ENCODE measurements at places on chromosomes 16 and 17.

DNA sequence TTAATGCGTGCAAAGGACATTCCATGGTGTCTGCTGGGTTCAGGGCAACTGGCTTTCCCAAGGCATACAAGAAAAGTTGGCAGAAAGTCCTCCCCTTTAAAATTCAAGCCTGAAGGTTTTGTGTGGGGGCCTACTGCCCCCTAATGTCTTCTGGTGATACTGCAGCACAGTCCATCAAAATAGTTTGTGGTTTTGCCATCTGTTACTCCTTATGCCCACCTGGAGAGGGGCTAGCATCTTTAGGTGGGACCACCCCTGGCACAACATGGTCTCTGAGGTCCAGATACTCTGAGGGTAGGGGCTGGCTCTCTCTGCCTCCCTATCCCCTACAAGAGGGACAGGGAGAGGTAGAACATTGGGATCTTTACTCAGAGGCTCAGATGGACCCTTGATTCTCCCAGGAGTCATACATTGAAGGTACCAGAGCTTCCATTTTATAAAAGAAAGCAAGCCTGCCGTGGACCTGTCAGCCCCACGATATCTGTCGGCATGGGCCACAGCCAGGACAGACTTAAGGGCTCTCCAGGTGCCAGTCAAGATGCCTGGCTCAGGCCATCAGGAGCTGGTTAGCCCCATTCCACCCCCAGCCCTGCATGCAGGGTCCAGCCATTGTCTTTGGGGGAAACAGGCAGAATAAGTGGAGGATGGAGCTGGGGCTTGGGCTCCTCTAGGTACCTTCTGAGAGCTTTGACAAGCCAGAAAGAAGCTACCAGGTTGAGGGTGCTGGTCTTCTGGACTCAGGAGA lies 6.3 kb downstream of the ESRP2 start:
- no peak for DNase-seq

- no peak for DNase-seq
Measured at GRCh38 chr17:58427807-58428206, 10.5 kb upstream of the RNF43 start.

- no peak for DNase-seq
Measured at GRCh38 chr16:12500771-12501170, 302.9 kb downstream of the CPPED1 start.

DNA sequence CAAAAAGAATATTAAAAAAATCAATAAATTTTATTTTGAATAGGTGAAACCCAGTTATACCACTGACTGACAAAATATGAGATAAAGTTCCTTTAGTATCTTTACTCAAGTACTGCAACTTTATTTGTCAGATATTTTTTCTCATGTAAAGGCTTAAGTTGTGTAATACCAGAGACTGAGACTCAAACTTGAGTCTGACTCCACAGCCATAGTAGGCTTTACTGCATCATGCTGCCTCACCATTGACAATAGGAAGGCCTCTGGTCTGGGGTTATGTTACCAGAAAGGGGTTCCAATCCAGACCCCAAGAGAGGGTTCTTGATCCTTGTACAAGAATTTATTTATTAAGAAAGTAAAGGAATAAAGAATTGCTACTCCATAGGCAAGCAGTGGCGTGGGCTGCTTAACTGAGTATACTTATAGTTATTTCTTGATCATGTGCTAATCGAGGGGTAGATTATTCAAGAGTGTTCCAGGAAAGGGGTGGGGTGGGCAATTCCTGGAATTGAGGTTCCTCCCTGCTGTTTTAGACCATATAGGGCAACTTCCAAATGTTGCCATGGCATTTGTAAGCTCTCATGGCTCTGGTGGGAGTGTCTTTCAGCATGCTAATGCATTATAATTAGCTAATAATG lies 187.4 kb upstream of the WSB1 start:
- DNase-seq: no peak

DNA sequence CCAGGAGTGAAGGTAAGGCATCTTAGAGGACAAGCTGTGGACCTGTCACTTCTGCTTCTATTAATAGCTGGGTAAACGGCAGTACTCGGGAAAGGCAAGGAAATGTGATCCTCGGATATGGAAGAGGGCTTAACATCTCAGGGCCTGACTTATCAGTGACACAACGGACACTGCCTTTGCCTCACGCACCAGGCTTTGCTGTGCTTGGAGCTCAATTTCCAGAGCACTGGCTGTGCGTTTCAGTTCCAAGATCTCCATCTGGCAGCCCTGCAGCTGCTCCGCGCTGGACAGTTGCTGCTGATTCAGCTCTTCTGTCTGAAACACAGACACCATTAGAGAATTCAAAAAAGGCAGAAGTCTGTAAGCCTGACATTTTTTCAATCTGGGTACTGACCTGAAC lies 3.5 kb downstream of the KRT40 start:
- DNase-seq: no peak

- no peak for DNase-seq
Measured at GRCh38 chr17:51500454-51500853, 240.1 kb downstream of the UTP18 start.

DNA sequence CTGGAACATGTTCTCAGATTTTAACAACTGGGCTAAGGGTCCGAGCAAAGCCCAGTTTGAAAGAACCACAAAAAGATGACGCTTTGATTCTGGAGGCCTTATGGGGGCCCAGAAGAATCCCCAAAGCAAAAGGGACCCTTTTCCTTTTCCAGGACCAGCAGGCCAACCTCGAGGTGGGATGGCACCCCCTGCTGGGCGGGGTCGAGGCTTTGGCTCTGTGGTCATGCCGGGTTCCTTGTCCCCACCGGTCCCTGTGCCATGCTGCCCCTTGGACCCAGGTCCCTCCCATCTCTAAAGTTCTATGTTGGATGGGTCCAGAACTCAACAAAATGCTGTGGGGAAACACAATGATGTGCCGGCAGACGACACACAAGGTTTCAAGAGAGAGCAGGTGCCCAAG lies 30.9 kb downstream of the TMEM204 start:
- no peak for DNase-seq

DNA sequence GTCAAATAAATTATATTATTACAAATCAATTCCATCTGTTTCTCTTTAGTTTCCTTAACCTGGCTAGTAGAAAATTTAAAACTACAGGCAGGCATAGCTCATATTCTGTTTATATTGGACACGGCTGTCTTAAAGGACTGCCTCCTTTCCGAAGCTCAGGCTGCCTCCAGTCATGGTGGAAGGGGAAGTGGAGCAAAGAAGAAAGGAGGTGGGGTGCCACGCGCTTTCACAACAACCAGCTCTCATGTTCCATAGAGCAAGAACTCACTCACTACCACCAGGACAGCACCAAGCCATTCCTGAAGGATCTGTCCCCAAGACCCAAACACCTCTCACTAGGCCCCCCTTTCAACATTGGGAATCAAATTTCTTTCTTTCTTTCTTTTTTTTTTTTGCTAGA lies 149.3 kb upstream of the KCNJ18 start:
- DNase-seq: no peak

GRCh38 chr16:69131167-69131838 lies 1.1 kb downstream of the CHTF8 start:
- no peak for DNase-seq

DNA sequence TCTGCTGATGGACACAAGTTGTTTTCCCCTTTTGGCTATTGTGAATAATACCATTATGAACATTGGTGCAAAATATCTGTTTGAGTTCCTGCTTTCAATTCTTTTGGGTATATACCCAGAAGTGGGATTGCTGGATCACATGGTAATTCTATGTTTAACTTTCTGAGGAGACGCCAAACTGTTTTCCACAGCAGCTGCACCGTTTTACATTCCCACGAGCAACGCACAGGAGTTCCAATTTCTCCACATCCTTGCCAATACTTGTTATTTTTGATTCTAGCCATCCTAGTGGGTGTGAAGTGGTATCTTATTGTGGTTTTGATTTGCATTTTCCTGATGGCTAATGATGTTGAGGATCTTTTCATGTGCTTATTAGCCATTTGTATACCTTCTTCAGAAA lies 43.4 kb upstream of the GAS7 start:
- DNase-seq: no peak

- DNase-seq: no peak
Measured at GRCh38 chr17:1124896-1125787, 54.6 kb downstream of the ABR start.

GRCh38 chr17:19705771-19706770 lies 10.3 kb downstream of the SLC47A2 start:
- no peak for DNase-seq

DNA sequence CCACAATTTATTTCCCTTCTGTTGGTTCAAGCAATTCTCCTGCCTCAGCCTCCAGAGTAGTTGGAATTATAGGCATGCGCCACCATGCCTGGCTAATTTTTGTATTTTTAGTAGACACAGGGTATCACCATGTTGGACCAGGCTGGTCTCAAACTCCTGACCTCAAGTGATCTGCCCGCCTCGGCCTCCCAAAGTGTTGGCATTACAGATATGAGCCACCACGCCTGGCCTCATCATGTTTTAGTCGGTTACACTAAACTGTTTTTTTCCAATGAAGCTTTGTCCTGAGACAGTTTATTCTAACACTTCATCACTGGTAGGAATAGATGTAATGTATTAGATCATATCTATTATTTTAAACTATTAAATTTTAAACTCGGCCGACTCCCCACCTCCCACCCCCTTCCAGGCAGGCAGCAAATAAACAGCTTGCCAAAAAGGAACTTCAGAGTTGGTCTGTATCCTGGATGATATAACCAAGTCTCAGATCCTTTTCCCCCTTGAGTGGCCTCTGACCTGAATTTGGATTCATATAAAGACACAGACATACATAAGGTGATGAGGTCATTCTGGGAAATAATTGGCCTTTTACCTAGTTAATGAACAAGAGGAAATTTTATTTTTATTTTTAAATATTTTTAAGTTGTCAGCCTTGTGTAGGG lies 18.4 kb upstream of the CORO6 start:
- no peak for DNase-seq

- DNase-seq: no peak
Measured at GRCh38 chr16:78294538-78295225, 195.2 kb downstream of the WWOX start.

- peak; percentile 4 for DNase-seq
Measured at GRCh38 chr16:4293822-4294457, 21.1 kb upstream of the TFAP4 start.

DNA sequence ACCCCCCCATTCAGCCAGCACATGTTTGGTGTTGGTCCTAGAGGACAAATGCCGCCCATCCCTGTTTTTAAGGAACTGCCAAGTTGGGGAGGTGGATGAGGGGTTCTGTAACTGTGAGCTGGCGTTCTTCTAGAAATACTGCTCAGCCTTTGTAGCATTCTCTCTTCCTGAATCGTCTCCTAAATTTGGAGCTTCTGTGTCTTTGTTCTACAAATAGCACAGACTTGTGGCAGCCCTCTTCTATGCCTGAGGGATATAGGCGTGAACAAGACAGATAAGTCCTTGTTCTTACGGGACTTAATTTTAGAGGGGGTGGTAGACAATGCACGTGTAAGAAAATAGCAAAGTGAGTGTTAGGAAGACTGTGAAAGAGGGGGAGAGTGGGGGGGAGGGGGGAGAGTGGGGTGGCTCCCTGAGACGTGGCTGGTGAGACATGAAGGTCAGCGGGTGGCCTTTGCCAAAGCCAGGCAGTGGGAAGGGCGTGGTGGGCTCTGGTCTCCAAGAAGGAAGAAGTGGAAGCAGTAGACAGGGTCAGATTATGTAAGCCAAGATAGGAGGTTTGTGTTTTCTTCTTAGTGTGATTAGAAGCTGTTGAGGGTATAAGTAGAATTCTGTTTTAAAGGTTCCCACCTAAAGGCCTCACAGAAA lies 9.9 kb downstream of the MFSD11 start:
- DNase-seq: no peak
